ENCODE measurements at places on chromosomes 3 and 15.
A peak's percentile ranks its signal among the peaks of the same experiment; 100 is the strongest.

- DNase-seq = no peak
These were observed 22.8 kb downstream of the RGMA start for GRCh38 chr15:93066224-93066681.

- DNase-seq = peak; percentile 67
These were observed 26.3 kb upstream of the MTHFS start for GRCh38 chr15:79923079-79923514.

DNA sequence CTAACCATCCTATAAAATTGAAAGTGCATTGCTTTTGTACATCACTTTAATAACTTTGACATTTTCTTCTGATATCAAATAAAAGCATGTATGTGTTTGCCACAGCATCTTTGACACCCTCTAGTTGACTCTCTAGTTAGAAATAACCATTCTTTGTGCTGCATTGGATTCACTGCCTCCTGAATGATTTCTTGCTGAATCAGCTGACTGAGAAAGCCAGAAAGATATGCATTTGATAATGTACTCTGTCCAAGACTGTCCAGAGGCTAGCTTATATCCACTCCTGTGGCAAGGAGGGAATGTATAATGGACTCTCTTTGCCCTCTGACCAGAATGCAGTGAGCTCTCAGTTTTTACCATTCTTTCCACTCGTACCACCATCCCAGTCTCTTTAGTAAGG lies 6.2 kb downstream of the RAB11A start:
- no peak for DNase-seq

- DNase-seq = no peak
These were observed 62.6 kb upstream of the CNTN4 start for GRCh38 chr3:2036076-2036475.

DNA sequence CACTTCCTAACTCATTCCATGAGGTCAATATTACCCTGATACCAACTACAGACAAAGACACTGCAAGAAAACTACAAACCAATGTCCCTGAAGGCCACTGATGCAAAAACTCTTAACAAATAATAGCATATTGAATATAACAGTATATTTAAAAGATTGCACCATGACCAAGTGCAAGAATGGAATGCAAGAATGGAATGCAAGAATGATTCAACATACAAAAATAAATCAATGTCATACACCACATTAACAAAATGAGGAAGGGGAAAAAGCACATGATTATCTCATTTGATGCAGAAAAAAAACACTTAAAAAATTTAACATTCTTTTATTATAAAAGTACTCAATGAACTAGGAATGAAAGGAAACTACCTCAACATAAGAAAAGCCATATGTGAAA lies 463.1 kb upstream of the NECTIN3 start:
- DNase-seq = no peak

- DNase-seq = no peak
These were observed 9.9 kb upstream of the STRA6 start for GRCh38 chr15:74212494-74212893.

GRCh38 chr15:41810651-41811431 lies 17.1 kb upstream of the JMJD7 start:
- peak; percentile 11 for DNase-seq

DNA sequence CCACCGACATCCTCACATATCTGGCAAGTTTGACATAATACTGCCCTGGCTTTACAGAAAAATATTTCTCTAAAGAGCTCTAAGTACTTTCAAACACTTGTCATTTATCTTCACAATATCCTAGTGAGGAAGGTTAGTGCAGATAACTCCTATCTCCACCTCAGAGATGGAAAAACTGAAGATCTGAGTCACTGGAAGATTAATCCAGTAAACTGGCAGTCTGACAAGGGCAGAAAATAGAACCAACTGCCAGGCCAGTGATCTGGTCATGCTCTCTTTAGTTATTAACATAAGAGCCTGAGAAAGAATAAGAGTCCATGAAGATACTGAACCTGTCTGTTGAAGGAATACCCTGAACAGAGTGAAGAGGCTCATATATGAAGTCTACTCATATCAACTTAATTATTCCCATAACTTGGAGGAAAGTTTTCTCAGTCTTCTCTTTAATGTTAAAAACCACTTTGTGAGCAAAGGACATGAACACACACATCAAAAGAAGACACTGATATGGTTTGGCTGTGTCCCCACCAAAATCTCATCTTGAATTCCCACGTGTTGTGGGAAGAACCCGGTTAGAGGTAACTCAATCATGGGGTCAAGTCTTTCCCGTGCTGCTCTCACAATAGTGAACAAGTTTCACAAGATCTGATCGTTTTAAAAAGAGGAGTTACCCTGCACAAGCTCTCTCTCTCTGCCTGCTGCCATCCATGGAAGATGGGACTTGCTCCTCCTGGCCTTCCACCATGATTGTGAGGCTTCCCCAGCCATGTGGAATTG lies 61.4 kb downstream of the GOLIM4 start:
- peak; percentile 8 for DNase-seq

GRCh38 chr15:68789091-68789490 lies 31.6 kb downstream of the ANP32A start:
- no peak for DNase-seq

DNA sequence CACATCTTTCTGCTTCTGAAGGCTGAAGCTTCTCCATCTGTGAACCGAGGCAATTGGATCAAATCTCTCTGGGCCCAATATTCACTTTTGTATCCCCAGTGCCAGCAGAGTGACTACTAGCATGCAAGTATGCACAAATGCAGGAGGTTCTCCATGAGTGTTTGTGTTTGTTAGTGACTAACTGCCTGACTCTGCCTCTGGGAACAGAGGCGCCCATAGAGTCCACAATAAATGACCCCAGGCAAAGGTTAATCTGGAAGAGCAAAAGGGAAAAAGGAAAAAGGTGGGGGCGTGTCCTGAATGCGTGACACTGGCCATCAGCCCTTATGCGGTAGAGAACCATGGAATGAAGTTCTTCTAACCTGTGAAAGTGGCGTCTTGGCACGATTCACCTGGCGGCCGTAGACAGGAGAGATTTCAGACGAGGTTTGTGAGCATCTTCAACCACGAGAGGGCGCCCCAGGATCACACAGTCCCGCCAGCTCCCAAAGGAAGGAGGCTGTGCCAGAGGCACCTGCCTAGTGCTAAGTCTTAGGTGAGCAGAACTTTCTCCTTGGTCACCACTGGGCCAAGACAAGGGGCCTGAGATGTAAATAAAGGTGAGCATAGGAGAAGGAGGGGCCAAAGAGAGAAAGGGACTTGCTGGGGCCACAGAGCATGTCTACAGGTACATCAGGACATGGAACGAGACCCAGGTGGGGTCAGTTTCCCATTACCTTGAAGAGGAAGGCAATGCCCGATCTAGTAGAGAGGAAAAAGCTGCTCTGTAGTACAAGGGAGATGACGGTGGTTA lies 44.2 kb downstream of the RBPMS2 start:
- peak; percentile 72 for DNase-seq

- DNase-seq = no peak
These were observed 3.6 kb downstream of the ABHD17C start for GRCh38 chr15:80698676-80699075.

DNA sequence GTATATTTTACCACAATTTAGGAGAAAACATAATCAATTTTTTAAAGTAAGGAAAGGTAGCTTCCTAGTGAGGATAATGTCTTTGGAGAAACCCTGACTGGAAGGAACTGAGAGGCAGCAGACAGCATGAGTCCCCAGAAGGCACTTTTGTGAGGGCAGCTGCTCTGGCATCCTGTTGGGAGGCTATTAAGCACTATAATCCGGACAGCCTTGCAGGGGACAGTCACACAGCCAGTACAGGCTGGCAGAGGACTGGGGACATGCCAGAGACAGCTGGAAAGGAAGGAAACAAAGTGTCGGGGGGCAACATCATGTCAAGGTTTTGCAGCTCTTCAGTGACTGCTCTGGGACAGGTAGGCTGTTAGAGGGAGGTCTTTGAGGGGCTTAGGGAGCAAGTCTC lies 15.7 kb downstream of the ACAN start:
- DNase-seq = no peak

DNA sequence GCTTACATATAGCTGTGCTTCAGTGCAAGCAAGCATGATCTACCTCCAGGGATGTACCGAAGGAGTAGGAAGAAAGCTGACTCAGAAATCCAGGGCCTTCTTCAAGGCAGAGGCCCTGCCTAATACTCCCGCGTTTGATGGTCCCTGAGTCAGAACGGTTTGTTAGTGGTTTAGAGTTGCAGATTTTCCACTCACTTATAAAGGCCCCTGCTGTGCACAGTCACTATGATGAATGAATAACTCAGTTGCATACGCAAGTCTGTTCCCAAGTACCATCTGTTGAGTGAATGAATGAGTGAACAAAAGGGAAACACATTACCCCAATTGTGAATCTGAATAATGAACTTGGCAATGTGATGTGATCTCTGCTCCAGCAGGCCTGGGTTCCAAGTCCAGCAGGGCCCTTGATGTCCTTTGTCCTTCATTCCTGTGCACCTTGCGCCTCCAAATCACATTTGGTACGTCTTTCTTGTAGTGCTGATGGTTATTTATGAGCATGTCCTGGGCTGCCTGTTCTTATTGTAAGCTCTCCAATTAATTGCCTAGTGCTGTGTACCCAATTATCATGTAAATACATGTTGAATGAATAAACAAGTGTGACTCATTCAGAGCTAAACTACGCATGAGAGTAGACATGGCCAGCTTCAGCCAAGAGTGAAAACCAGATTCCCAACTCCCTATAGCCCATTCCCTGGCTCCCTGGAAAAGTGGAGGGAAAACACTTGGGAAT lies 85.3 kb upstream of the LIMD1 start:
- peak; percentile 82 for DNase-seq

- DNase-seq = no peak
These were observed 3.3 kb downstream of the SCAMP2 start for GRCh38 chr15:74869726-74870407.

DNA sequence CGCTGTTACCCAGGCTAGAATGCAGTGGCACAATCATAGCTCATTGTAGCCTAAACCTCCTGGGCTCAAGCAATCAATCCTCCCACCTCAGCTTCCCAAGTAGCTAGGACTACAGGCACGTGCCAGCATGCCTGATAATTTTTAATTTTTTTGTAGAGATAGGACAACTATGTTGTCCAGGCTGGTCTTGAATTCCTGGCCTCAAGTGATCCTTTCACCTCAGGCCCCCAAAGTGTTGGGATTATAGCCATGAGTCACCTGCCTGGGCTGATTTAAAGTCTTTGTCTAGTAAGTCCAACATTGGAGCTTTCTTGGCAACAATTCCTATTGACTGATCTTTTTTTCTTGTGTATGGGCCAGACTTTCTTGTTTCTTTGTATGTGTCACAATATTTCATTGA lies 28.1 kb downstream of the SPINK8 start:
- DNase-seq = no peak

GRCh38 chr3:117746066-117746465 lies 1036.5 kb downstream of the TUSC7 start:
- DNase-seq = no peak

DNA sequence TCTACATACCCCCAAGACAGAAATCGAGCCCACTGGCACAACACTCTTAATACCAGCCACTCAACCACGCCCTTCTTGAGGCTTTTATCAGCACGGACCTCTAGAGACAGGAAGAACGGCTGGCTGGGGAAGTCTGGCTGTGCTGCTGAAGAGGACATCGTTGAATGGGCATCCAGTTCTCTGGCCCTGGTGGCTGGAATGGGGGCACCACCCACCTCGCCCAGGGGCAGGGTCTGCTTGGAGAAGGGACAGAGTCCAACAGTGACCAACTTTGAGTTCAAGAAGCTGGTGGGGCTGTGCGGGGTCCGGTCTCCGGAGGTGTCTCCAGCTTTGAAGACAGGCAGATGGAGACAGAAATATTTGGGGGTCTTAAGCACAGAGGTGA lies 77.5 kb downstream of the ATP10A start:
- no peak for DNase-seq

DNA sequence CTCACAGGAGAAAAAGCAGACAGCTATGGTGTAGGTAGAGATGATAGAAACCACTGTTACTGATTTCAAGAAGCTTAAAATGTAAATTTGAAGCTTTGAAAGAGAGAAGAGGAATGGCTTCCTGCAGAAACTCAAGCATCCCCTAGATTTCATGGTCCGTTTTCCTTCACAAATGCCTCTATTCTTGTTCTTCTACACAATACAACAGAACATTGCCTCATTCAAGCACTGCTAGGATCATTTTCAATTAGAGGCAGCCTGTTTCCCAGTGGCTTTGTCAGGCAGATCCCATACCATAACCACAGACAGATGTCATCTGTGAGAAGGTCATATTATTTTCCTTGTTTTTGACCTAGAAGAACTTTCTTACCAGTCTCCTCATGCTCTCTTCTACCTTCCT lies 77.9 kb upstream of the SPRED1 start:
- DNase-seq = no peak
